GM12864 (cell line): ENCODE measurements at places on chromosomes 3 and 15.

DNA sequence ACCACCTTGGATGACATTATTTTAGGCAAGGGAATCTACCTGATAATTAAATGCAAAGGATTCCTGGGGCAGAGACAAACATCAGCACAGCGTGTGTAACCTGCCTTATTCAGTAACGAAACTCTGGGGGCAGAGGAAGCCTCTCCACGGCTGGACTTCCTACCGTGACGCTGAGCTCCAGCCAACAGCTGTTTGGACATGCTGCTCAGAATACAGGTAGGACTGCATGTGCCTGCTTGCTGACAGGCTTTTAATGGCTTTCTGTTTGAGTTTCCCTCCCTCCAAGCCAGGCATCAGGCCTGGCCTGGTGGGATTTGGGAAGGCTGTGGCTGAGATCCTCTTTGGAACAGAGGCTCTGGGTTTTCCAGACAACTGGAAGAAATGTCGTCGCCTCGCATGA, 150.6 kb downstream of the ADAMTS17 start:
- DNase-seq = no peak

DNA sequence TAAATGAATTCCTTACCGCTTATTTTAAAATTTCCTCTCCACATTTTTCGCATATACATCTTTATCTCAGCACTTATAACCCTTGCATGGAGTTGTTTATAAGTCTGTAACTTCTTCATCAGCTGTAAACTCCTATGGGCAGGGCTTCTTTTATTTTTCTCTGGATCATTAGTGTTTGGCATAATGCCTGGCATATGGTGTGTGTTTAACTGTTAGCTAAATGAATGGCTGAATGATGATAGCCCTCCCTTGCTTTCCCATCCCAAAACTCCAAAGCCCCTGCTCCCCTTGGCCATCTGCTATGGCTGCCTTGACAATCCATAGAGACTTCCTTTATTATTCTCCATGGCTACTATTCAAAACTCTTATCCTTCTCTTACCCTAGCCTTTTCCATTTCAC, 48.1 kb upstream of the SEMA6D start:
- no peak for DNase-seq

DNA sequence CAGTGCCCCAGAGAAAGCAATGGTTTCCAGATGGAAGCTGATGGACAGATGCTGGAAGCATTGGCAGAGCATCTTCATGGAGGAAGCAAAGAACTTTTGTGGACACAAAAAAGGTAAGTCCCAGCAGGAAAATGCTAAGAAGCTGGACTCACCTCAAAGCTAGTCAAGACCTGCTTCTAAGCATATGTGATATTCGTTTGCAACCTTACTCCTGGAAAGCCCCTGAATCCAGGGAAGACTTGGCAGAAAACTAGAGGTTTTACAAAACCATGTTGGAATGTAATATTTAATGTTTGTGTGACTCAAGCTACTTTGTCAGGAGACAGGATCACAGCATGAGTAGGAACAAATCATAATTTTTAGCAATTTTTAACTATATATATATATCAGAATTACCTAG, 288.2 kb downstream of the BCHE start:
- DNase-seq = no peak

DNA sequence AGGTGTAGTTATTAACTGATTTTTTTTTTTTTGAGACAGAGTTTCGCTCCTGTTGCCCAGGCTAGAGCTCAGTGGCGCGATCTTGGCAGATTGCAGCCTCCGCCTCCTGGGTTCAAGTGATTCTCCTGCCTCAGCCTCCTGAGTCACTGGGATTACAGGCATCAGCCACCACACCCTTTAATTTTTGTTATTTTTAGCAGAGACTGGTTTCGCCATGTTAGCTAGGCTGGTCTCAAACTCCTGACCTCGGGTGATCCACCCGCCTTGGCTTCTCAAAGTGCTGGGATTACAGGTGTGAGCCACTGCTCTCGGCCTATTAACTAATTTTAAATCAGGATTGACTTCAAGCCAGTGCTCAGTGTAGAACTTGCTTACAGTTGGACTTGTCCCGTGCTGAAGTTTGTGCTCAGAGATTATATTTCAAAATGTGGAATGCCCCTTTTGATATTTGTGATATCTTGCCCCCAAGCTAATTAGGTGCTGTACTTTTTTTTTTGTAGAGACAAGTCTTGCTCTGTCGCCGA, 6.0 kb downstream of the SKIL start:
- DNase-seq = no peak

GRCh38 chr15:57961919-57962318, 103.6 kb downstream of the ALDH1A2 start:
- DNase-seq = no peak

DNA sequence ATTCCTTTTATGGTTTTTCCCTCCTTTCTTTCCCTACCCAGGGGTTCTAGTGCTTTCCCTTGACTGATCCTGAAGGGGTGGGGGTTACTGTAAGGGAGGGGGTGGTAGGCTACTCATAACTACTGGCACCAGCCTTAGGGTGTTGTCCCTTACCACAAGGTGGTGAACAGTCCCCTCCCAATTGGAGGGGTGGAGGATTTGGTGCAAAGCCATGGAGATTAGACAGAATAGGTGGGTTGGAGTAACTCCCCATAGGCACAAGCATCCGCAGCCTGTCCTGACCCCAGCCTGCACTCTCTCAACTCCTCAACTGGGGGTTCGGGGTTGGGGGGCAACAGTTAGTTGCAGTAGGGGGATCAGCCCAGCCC, 2.6 kb upstream of the HYAL2 start:
- DNase-seq = no peak

DNA sequence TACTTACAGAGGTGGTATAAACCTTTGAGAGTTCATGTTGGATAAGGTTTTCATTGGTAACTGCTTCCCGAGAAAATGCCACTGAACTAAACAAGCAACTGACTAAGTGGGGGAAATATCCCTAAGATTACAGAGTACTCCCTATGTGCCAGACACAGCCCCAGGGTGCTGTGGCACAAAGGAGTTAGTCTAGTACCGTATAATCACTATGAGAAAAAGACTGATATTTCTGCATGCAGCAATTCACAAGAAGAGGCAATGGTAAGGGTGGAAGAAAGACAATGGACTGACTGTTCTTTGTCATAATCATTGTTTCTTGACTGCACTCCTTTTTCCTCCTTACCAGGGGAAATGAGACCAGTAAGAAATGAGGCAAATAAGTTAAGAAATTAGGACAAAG, 20.0 kb upstream of the SLC25A26 start:
- no peak for DNase-seq

- no peak for DNase-seq
Observed at GRCh38 chr3:13620281-13620680, 71.4 kb downstream of the FBLN2 start.

- no peak for DNase-seq
Observed at GRCh38 chr3:40752492-40752891, 227.7 kb downstream of the ZNF621 start.

GRCh38 chr3:20729185-20729584, 543.2 kb upstream of the SGO1 start:
- no peak for DNase-seq
